ENCODE measurements at places on chromosomes 7 and 10.

- no peak for DNase-seq
These were observed 39.4 kb downstream of the CCDC71L start for GRCh38 chr7:106621393-106622132.

GRCh38 chr7:13139436-13139835, 452.0 kb downstream of the ARL4A start:
- no peak for DNase-seq

GRCh38 chr7:115911465-115911864, 119.1 kb downstream of the TFEC start:
- DNase-seq = no peak

- DNase-seq = no peak
These were observed 73.3 kb downstream of the NDUFB2 start for GRCh38 chr7:140769852-140770251.

DNA sequence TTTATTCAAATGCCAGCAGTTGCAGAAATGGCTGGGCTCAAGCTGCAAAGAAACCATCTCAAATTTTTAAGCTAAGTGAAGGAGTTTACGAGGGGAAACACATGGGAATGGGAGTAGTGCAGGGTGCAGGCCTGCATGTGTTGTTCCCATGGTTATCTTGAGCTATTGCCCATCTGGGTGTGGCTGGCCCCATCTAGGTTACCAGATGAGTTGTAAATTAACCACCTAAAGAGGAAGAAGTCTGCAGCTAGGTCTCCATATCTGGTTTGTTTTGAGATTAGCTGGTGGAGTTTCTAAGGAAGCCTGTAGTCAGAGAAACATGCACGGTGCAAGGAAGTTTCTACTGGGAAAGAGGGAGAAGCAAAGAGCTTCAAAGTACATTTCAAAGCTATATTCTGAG, 23.3 kb upstream of the STEAP2 start:
- DNase-seq = no peak

- DNase-seq = peak; percentile 60
These were observed 2.8 kb upstream of the LZTS2 start for GRCh38 chr10:100996678-100997359.

- no peak for DNase-seq
These were observed 2.4 kb upstream of the UBE3C start for GRCh38 chr7:157136372-157136771.

DNA sequence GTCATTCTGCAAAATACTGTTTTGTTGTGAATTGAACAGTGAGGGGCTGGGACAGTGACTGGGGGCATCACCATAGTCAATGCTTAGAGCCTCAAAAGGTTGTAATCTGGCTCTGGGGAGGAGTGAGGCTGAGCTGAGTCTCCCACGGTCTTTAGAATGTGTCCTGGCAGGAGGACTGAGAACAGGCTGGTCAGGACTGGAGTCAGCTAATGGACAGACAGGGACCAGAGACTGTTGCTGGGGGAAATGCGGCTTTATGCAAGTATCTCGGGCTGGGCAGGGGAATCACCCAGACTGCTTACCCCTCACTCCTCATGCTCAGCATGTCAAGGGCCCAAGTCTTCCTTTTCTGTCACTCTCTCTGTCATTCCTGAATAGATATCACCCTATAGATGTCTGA, 346.5 kb downstream of the TYW1 start:
- no peak for DNase-seq

DNA sequence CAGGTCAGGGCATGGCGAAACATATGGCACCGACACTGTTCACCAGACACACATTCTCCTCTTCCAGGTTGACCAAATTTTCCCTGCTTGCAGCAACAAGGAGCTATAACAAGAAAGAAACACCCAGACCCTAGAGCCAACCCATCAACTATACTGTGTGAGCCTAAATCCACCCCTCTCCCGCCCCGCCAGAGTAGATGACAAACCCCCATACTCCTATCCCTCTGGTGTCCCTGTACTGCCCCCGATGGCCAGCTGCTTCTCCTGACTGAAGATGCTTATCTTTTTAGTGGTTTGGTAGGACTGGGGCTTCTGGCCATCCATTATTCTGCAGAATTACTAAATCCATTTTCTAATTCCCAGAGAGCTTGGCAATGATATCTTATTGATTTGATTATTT, 70.1 kb upstream of the EEPD1 start:
- no peak for DNase-seq

DNA sequence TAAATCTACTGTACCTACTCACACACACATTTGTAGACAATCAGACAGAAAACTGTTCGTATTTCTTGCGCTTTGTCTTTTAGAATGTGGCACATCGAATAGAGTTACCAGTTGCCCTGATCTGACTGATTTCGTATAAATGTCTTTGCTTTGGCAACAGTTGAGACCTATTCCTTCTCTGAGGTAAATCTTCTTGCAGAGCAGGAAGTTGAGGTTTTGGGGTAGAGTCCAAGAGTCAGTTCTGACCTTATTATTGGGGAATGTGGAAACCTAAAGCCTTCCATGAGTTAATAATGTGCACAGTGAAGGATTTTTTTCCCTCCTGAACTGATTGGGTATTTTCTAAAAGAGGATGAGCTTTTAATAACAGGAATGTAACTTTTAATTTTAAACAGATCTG, 135.3 kb downstream of the KIAA1217 start:
- no peak for DNase-seq
